Activated CD4-positive, alpha-beta T cell treated with anti-CD3 and anti-CD28 coated beads, Interleukin-2, amount 50 U/mL, for 16 hours (primary cell): ENCODE measurements at places on chromosomes 1 and 21.

DNA sequence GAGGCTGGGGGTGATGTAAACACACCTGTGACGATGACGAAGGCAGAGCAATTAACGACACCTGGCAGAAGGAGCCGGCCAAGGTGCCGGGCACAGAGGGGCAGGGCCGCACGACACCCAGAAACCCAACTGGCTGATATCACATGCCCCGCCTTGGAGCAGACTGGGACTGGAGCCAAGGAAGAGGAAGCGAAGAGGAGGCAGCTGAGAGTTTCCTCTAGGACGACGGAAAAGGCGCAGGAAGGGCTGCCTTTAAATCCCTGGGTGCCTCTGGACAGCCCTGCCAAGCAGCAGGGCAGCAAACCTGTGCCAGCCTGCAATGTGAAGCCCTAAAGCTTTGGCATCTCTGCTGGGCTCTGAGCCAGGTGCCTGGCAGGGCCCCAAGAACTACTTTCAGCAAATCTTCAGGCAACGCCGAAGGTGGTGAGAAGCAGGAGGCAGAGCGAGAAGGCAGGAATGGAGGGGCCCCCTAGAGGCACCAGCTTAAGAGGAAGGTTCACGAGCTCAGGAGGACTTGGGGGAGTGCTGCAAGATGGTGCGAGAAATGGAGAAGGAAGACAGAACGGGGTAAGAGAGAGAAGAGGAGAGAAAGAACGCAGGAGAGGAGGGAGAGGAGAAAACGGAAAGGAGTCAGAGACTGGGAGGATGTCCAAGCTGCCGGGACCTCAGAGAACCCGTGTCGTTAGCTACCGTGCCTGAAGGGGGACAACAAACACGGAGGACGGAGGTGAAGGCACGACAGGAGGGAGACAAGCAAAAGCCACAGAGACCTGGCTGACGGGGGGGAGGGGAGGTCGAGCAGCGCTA, 25.3 kb upstream of the PEF1 start:
- peak; percentile 12 for DNase-seq

DNA sequence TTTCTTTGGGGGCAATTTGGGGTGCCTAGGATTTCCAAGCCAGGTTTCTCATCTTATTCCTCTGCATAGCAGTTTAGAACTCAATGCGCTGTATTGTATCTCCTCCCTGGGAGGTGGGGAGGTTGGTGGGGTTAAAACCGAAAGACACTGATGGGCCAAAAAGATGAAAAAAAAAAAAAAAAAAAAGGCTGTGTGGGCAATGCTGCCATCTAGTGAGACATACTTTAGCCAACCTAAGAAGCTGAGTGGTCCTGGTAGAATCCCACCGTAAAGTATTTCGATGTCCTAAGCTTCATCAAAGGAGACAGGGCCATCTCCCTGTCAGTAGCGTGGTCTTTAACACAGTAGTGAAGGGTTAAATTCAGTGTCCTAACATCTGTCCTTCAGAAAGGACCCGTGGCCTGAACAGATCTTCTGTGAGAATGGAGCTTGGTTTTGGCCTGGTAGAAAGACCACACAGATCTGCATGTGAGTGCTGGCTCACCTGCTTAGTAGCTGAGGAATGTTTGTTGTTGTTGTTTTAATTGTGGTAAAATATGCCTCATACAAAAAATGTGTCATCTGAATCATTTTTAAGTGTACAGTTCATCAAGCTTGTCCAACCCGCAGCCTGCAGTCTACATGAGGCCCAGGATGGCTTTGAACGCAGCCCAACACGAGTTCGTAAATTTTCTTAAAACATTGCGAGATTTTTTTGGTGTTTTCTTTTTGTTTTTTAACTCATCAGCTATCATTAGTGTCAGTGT, 226.2 kb downstream of the KIF26B start:
- DNase-seq = no peak

GRCh38 chr1:207077470-207078377, 10.9 kb upstream of the C4BPB start:
- DNase-seq = peak; percentile 70

- no peak for DNase-seq
These were observed 7.5 kb downstream of the SDC3 start for GRCh38 chr1:30900931-30901560.

DNA sequence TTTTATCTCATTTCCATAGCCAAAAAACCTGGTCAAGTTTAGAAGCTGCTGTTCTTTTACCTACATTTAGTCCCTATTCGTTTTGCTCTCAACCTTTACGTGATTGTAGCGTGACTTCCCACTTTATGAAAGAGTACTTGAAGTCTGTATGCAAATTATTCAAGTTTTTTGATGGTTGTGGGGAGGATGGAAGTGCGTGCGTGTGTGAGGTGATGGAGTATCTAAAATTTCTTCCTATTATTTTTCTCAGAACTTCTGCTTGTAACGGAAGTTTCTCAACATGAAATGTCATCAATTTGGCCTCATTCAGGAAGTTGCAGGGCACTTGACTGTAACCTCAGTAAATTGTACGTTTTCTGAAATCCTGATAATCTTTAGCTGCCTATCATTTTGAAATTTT, 64.0 kb downstream of the SAMSN1 start:
- DNase-seq = peak; percentile 73

DNA sequence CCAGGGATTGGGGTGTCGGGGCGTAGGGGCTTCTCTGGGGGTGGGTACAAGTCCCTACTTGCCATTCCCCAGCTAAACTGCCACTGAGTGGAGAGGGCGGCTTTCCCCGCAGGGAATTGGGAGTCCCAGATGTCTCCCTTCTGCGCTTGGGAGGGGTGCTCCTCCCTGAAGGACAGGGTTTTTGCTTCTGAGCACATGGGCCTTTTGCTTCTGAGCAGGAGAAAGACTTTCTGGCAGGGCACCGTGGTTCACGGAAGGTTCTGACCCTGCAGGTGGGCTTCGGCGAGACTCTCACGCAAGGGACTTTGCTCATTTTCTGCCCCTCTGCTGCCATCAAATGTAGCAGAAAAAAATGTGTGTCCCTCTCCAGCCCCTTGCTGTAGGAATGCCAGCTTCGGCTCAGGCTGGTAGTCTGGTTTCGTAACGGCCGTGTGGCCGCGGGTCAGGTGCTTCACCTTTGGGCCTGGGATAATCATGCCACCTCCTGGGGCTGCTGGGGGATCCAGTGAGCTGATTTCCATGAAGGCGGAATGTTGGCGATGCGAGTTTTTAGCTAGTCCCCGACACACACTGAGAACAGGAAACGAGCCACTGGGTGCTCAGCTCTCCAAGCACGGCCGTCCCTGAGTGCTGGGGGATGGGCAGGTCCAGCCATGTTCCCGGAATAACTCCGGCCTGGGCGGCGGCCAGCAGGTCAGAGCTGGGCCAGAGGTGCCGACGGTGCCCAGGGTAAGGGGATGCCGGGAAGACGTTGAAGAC, 364.0 kb downstream of the CAMTA1 start:
- DNase-seq = no peak

DNA sequence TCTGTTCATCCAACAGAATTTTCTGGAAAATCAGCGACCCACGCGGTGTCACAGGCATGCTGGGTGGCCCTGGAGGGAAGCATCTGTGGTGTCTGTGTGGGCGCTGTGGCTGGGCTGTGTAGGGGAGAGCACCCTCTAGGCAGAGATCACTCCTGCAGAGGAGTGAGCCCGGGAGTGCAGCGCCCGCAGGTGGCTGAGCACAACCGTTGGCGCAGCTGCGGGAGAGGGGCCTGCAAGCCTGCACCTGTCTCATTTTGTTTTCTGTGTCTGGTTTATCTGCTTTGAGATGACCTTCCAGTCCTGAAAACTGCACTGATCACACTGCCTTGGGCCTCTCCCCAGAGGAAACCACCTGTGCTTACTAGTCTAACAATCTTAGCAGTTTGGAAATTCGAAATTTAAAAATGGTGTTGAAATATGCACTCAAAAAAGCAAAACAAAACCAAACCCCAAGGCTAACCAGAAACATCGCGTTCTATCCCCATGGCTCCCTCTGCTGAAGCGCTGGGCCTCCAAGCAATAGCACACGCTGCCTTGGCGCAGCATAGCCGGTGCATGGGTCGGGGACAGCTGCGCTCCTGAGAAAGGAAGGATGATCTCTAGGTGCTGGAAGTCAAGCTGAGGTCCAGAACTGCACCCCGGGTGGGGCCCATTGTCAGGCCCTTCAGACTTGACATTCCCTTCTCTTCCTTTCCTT, 4.8 kb downstream of the FAM3B start:
- DNase-seq = no peak

- no peak for DNase-seq
These were observed 272.1 kb downstream of the GRIK1 start for GRCh38 chr21:29667651-29668050.
